ENCODE measurements at places on chromosomes 6 and 20.

DNA sequence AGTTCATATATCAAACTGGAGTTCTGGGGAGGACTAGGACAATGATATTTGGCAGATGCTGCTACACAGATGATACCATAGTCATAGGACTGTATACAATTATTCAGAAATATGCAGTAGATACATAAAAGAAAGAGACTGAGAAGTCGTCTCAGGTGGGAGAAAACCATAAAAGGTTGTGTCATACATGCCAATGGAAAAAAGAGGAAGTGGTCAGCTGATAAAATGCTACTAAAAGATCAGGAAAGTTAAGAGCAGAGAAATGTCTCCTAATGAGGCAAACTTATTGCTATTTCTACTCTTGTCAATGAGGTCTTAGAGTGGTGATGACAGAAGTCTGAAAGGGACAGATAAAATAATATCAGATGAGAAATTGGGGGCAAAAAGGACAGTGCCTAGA lies 407.6 kb downstream of the COL12A1 start:
- DNase-seq = no peak

DNA sequence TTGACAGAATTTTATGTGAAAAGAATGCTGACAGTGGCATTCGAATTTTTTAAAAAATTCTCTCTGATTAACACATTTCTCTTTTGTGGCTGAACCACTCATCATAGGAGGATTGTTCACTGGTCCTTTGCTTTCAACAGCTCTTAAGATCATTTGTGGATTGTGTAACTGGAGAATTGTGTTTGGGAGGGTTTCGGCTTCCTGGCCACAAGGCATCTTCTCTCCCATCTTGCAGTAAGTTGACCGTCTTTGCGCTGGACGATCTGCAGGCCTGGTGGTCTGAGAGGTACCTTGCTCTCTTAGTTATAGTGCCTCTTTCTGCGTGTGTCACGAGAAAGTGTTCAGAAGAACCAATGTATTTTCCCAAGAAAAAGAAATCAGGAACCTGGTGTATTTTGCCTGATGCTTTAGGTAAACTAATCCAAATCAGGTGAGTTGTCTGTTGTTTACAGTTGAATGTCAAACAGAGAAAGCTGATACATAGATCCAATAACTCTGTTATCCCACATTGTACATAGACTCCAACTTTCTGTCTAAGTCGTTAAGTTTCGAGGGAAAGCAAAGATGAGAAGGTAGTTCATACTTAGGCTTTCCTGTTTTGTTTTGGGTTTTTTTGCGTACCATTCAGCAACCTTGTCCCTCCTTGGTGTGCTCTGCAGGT lies 14.8 kb upstream of the EXOC2 start:
- no peak for DNase-seq

DNA sequence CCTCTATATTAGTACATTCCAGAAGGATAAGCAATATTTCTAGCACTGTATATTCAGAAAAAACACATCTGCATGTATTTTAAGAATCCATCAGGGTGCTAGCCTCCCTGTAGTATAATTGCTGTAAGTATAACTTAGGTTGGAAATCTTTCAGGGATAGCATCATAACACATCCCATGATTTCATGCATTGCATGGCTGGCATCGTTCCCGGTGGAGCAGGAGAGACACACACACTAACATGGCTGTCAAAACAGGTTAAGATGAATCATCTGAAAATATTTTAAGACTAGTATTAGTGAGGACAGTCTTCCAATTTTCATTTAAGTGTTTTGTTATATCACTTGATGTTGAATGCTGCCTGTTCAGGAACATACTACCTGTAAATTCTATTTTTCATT lies 32.1 kb upstream of the CENPW start:
- DNase-seq = no peak

DNA sequence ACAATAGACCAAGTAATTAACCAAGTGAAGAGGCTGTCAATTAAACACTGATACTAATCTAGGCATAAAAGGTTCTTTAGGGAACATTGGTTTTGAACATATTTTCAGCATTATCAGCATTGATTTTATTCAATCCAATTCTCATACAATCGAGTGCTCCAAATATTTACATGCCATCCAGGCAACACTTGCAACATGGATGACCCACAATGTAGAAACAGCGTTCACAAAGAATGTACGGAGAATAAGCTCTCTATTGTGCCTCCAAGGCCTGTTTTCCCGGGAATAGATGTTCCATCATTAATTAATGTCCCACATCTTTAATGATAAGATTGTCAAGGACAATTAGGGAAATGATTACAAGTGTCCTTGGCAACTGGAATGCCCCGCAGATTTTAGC lies 117.4 kb downstream of the RFX6 start:
- DNase-seq = no peak

DNA sequence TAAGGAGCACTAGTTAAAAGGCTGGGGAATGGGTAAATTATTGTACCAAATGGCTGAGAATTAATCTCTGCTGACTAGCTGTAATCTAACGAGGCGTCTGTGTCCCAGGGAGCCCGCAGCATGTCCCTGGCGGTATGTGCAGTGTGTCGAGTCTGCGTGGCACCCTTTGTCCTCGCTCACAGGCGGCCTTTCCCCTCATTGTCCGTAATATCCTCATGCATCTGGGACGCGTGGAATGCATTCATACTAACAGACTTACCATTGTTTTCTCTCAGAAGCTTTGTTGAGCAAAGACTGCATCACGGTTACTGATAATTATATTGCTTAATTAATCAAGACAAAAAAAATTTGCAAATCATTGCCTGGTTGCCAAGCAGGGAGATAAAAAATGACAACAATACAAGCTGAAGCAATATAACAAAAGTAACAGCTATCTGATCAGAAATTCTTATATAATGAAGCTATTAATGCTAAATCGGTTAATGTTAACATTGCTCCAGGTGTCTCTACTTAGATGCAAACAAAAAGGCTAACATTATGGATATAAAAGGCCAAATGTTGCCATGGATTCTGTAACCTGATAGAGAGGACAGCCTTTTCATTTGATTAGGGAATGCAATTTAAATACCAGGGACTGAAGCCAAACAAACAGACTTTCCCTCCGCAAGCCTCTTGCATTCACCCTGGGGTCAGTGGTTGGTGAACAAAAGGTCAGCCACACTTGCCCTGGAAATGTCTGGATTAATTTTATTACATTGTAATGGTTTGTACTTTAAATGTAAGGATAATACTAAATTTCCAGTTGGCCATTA lies 124.8 kb downstream of the INSM1 start:
- DNase-seq = no peak

DNA sequence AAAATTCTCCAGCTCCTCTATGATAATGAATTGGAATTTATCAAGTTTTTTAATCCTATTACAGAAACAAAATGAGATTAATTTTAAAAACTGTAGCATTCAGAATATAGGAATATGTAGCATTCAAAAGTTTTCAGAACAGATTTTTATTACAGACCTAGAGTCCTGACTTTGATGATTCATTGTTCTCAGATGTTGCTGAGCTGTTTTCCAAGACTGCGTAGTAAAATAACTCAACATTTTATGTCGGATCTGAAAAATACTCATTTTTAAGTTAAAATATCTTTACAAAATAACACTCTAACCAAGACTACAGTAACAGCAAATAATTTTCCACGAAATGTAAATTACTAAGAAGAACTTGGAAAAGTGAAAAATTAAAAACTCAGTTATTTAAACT lies 67.1 kb downstream of the SYCP2 start:
- DNase-seq = no peak

DNA sequence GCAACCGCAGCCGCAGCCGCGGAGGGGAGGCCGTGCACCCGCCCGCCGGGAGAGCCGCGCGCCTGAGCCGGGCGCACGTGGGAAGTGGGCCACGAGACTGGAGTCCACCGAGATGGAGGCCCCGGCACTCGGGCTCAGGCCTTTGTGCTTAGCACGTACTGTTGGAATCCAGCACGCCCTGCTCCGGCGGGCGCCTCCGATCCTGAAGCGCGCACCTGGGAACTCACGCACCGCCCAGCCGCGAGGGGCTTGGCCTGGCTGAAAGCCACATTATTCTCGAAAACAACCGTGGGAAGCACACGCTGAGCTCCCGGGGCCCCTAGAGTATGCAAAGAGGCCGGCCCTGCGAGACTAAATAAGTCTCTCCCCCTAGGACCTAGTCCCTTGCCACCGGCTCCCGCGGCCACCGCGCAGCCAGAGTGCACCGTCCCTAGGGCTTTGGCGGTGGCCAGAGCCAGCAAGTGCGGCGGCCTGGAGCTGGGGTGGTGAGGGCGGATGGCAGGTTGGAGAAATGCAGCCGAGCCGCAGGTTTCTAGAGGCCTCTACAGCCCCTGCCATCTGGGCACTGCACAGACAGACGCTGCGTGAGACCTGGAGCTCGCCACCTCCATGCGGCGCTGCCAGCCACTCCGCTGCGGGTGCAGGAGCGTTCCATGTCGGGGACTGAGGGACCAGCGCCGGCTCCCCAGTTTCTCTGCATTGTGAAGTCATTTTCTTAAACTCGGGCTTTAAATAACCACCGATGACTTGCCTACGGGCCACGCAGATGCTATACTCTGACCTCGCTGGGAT lies 42.0 kb upstream of the LY86 start:
- DNase-seq = no peak

DNA sequence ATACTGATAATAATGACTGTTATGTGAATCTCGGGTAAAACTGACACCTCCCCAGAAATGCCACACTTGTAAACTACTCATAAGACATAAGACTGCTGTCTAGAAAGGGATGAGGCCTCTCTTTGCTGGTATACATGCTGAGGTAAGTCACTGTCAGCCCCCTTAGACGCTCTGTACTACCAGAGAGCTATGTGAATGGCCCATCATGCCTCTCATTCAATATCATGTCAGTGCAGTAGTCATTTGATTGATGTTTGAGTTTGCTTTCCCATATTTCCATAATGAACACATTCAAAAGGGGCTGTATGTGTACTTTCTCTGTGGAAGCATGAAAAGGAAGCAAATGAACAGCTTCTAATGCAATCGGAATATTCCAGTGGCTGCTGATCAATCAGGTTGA lies 119.4 kb upstream of the AGPAT4 start:
- no peak for DNase-seq

DNA sequence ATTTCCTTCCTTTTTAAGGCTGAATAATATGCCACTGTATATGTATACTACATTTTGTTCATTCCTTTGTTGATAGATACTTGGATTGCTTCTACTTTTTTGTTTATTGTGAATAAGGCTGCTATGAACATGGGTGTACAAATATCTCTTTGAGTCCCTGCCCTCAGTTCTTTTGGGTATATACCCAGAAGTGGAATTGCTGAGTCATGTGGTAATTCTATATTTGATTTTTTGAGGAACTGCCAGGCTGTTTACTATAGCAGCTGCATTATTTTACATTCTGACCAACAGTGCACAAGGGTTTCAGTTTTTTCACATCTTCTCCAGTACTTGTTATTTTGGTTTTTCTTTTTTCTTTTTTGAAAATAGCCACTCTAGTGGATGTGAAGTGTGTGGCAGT lies 34.1 kb downstream of the CDS2 start:
- DNase-seq = no peak

- DNase-seq = peak; percentile 62
Measured at GRCh38 chr6:12233693-12234571, 56.2 kb upstream of the EDN1 start.

DNA sequence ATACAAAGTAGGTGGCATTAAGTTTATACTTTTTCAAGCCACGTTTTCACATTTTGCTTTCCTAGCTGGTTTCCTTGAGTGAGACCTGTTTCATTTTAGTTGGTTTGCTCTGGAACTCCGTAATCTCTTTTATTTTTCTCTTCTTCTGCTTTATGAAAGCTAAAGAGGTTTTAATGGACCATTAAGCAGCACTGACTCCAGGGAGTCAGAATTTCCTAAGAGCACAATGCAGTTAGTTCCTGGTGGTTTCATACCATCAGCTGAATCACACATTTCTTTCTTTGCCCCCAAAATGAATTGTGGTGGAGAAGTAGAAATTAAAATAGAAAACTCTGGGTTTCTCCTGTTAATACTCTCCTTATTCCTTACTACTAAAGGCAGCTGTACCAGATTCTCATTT lies 3.4 kb downstream of the OPN5 start:
- no peak for DNase-seq

GRCh38 chr6:158516098-158516497 lies 43.8 kb upstream of the TMEM181 start:
- no peak for DNase-seq

DNA sequence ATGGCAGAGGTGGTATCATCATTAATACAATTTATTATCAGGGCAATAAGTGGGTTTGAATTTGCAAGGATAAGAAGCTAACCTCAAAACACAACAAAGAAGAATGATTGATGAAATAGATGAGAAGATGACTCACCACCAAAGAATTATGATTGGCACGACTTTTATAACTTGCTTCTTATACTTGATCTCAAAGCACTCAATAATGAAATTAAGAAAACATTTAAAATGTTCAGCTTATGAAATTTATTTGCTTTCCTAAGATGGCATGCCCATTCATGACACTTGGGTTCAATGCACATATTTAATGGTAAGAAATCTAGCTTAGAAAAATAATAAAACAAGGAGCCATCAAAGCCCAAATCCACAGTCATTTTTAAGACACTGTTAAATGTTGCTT lies 477.5 kb downstream of the GJA1 start:
- no peak for DNase-seq

GRCh38 chr20:50003253-50003656 lies 20.5 kb downstream of the SNAI1 start:
- DNase-seq = no peak

GRCh38 chr20:17520583-17520982 lies 10.6 kb downstream of the BFSP1 start:
- no peak for DNase-seq

DNA sequence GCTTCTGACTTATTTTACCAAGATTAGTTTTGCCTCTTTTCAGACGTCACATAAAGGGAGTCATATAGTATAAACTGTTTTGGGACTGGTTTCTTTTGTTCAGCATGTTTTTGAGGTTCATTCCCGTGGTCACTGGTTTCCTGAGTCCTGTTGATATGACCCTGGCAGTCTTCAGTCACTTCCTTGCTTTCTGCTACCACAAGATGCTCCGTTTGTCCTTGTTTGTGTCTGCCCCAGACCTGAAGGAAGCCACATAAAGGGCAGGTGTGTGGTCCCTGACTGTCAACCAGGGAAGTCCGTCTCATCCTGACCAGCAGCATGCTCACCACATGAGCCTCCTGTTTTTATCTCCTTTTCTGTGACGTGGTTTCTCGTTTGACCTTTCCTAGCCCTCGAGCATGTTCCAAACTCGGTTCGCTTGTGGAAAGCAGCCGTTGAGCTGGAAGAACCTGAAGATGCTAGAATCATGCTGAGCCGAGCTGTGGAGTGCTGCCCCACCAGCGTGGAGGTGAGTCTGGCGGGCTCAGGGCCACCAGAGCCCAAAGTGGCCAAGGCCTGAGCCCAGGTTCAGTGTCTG lies 26.1 kb upstream of the C20orf204 start:
- no peak for DNase-seq

DNA sequence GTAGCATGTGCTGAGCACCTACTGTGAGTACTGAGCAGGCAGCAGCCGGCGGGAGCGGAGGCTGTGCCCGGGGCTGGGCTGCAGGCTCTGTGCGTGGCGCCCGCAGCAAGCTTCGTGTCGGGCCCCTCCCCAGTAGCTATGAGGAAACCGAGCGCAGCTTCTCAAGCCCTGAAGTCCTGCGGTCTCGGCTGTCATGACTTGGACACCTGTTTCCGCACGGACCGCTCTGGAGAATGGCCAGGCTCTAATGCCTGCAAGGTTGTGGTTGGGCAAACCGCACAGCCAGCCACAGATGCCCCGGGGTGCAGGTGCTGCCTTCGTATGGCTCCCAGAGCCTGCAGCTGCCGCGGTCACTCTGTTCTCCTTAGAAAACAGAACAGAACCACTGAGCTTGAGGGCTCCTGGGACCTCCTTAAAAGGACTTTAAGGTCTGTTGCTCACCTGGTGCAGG lies 33.7 kb downstream of the PYGB start:
- no peak for DNase-seq
